ENCODE measurements at places on chromosomes 4 and X.

DNA sequence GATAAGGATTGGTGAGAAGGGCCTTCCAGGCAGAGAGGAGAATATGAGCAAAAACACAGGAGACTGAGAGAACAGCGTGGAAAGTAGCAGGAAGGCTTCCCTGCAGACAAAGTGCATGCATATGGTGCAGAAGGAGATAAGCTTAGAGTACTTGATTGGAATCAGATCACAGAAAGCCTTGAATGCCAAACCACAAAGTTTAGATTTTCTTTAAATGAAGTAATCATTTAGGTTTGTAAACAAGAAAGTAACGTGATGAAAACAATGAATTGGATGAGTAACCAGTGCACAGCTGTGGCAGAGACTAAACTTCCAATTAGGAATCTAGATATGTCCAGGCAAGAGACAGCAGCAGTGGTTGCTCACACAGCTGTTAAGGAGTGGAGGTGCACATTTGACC, 83.8 kb upstream of the C1QTNF7 start:
- DNase-seq: no peak

- peak; percentile 64 for DNase-seq
These were observed at the start of gene IKBKG for GRCh38 chrX:154547245-154548027. TSS of gene IKBKG (plus strand) at chrX:154547620. CDS start at chrX:154552003, 4,383 bp downstream.

DNA sequence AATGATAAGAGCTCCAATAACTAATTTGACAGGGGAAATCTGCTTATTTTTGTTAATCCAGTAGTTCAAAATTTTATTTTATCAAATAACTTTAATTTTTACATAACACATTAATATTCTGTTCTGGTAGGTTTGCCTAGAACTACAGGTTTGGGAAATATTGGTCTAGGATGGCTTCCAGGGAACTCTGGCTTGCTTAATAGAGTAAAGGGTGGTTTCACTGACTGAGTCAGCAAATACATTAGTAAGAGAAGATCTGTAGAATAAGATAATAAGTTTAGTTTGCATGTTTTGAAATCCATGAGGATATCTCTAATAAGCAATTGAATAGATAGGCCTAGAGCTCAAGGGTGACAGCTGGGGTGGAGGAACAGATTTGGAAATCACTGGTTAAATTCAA, 500.7 kb downstream of the ZNF674 start:
- no peak for DNase-seq

GRCh38 chr4:138868562-138868961, 147.0 kb upstream of the NOCT start:
- DNase-seq: no peak

GRCh38 chr4:175273995-175274753, 356.0 kb downstream of the ADAM29 start:
- DNase-seq: no peak
